ENCODE measurements at places on chromosomes 4 and X. TPM values are rescaled to one million over a fixed set of nuclear protein-coding genes. Genes with fewer than 3 reads are reported as not detected.

DNA sequence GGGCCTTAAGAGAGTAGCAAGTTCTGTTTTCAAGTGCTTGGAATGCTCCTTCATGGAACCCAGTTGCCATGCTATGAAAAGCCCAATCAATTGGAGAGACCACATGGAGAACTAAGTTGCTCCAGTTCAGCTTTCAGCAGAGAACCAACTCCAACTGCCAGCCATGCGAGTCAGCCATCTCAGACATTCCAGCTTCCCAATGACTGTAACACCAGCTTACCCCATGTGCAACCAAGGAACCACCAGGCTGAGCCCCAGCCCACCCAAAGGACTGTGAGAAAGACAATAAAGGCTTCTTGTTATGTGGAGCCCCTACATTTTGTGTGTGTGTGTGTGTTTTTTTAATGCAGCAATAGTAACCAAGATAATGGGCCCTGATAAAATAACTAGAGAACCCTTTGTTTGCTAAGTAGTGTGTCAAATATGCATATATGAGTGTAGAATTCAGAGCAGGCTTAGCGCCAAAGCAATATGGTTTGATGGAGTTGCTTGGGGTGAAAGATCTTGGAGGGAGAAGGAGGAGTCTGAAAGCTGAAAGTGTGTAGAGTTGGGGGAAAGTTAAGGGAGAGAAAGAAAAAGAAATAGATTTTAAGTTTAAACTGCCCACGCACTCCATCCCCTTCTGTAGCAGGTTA lies 35.0 kb upstream of the CCKAR start:
- DNase-seq: no peak

- DNase-seq: peak; percentile 70
These were observed 23.4 kb downstream of the PPP4R3C start for GRCh38 chrX:27439771-27440170.

Gene IQCM
- not detected for total RNA-seq

DNA sequence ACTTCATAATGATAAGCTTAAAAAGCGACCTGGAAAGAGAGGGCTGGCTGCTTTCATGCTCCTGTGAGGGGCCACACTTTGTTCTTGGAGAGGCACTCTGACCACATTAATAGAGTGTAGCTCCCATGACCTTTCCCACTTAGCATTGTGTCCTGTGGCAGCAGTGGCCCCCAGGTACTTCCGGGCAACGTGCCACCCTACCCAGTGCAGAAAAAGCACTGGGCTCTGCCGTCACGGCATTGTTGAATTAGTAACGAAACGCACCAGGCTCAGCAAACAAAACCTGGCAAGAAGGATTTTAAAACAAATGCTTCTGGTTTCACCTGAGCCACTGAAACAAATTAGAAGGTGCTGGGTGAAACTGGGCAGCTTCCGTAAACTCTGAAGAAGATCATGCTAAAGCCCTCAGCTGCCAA lies 5.4 kb upstream of the SORBS2 start:
- DNase-seq: no peak

DNA sequence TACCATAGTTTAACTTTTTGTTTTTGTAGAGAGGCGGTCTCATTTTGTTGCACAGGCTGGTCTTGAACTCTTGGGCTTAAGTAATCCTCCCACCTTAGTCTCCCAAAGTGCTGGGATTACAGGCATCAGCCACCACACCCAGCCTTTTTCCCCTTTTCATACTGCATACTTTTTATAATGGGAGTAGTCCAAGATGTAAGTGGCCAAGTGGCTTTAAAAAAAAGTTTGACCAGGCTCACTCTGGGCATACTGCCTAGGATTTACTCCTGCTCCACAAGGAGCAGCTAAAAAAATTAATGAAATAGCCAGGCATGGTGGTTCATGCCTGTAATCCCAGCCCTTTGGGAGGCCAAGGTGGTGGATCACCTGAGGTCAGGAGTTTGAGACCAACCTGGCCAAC lies 6.0 kb downstream of the GRSF1 start:
- DNase-seq: no peak

DNA sequence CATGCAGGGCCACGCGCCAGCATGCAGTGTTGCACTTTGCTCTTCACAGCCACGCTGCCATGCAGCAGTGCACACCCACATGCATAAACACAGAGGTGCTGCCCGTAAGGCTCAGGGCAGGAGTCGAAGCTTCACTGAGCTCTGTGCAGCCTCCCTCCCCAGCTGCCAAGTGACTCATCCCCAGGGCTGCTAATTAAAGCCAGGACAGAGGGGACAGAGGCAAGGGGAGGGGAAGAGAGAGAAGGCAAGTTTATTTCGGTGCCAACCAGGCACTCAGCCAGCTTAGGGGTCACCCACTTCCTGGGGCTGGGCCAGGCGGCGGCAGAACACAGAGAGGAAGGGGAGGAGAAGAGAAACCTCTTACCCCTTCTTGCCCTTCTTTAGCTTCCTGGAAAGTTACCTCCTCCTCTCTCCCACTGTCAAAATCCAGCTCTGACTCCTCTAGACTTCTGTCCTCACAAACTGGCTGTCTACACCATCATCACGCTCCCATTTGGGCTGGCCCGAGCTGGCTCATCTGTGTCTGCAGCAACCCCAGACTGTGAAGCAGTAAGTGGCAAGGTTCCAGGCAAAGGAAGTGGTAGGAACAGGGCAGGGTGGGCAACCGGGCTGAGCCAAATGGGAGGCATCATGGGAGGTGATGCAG lies 6.2 kb upstream of the IQSEC2 start:
- peak; percentile 45 for DNase-seq

DNA sequence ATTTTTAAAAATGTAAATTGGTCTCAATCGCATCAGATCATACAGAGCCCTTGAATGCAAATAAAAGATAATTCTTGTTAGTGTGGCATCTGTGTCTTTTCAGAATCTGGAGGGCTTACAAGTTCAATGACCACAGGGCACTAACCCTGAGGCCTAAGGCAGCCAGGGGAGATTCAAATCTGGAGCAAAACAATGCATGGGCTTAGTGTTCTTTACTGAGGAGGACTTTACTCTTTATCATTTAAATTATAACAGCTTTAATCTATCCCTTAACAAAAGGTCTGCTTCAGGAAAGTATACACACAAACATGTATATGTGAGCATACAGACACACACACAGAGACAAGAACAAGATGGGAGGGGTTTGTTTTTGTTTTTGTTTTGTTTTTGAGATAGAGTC lies 51.0 kb upstream of the NSUN7 start:
- no peak for DNase-seq

DNA sequence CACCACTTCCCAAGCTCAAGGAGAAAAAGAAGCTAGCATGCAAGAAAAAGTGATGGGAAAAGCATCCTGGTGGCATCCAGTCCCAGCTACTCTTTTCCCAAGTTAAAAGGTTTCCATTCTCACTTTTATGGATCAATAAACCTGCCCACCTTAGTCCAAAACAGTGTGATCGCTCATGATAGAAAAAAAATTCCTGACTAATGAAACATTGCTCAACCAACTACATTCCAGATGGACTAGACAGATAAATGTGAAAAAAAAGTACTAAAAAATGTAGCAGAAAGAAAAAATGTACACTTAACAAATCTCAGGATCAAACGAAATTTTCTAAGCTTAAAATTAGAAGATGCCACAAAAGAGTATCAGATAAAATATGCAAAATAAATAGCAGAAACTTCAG lies 312.2 kb downstream of the TMA16 start:
- no peak for DNase-seq

DNA sequence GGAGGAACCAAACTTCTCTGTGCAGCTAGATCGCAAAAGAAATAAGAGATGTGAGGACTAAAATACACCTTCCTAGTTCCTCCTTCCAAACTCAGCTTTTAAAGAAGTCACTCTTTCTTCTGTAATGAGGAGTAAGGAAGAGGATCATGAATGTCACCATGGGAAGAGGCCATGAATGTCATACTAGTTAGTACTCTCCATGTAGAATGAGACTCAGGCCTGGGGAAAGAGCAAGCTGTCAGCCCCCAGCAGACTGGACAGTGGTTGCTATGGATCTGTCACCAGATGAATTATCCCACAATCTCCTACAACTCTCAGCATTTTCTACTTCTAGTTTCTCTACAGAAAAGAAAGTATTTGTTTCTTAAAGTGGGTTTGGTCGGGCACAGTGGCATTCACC lies 57.1 kb upstream of the PRDM8 start:
- DNase-seq: no peak

GRCh38 chr4:6474705-6475457 lies 2.5 kb upstream of the PPP2R2C start:
- no peak for DNase-seq
